T-cell (primary cell): ENCODE measurements at places on chromosomes 2 and 18. TPM values are rescaled to one million over a fixed set of nuclear protein-coding genes. Genes with fewer than 3 reads are reported as not detected.

DNA sequence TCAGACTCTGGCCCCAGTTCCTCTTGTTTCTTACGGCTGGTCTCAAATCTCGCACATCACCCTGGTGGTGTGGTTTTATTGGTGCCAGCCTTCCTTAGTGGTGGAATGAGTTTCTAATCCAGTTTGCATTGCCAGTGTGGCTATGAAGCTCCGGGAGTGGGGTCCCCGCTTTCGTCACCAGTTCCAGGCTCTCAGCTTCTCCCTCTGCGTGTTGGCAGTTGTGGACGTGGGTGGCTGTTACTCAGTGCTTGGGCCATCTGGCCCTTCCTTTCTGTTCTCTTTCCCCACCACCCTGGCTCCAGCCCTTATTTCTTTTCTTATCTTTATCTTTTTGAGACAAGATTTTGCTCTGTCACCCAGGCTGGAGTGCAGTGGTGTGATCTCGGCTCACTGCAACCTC lies 30.1 kb downstream of the EFR3B start:
- H3K4me1 ChIP-seq = no peaks in the 10 kb centered on the region
- H3K27me3 ChIP-seq = no peaks in the 10 kb centered on the region
- no peak overlapping the region for H3K4me3 ChIP-seq

- no peak overlapping the region for H3K4me3 ChIP-seq
- no peak overlapping the region for H3K27ac ChIP-seq
- no peaks in the 10 kb centered on the region for H3K27me3 ChIP-seq
- no peaks in the 10 kb centered on the region for H3K4me1 ChIP-seq
Measured at GRCh38 chr2:240109386-240109785, 26.7 kb downstream of the COPS9 start.

GRCh38 chr18:3451183-3451988 lies 1.4 kb downstream of the TGIF1 start:
- H3K36me3 ChIP-seq = peaks cover 4% of the 10 kb centered on the region
- peak overlapping the region; percentile 85 for H3K27ac ChIP-seq
- H3K4me3 ChIP-seq = peak overlapping the region; percentile 70
- peaks cover 18% of the 10 kb centered on the region for H3K4me1 ChIP-seq
- H3K27me3 ChIP-seq = no peaks in the 10 kb centered on the region
- DNase-seq = peak; percentile 78

GRCh38 chr18:4455113-4455811 lies at the start of gene DLGAP1:
Gene DLGAP1, minus strand, starts transcription at chr18:4455307.
- no peak within 1 kb of the TSS for H3K4me3 ChIP-seq
- H3K4me1 ChIP-seq = no peaks in the 10 kb centered on the region
- H3K36me3 ChIP-seq = no peaks in the 10 kb centered on the region
- H3K27ac ChIP-seq = no peak within 1 kb of the TSS

DNA sequence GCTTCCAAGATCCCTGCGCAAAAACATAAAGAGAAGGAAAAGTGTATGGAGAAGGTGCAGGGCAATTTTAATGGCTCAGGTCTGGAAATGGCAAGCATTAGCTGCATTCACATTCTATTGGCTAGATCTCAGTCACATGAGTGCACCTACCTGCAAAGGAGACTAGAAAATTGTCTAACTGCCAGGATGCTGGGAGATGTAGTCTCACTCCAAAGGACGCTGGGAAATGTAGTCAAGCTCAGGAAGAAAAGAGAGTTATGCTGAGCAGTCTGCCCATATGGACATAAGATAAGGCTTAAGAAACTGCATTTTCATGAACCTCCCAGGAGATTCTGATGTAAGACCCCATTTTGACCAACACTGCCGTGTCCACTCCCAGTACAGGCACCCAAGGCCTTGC lies 9.5 kb upstream of the KLHL29 start:
- peaks cover 6% of the 10 kb centered on the region for H3K27me3 ChIP-seq
- DNase-seq = no peak
- H3K27ac ChIP-seq = no peak overlapping the region
- H3K4me1 ChIP-seq = no peaks in the 10 kb centered on the region
- H3K4me3 ChIP-seq = no peak overlapping the region
- H3K36me3 ChIP-seq = no peaks in the 10 kb centered on the region

Gene CCT4
- 112 TPM for total RNA-seq

GRCh38 chr18:3499501-3499900 lies 49.5 kb downstream of the TGIF1 start:
- no peak for DNase-seq
- H3K4me1 ChIP-seq = no peaks in the 10 kb centered on the region

- H3K36me3 ChIP-seq = no peaks in the 10 kb centered on the region
- H3K4me1 ChIP-seq = no peaks in the 10 kb centered on the region
- no peak overlapping the region for H3K4me3 ChIP-seq
- DNase-seq = no peak
- no peaks in the 10 kb centered on the region for H3K27me3 ChIP-seq
- H3K27ac ChIP-seq = no peak overlapping the region
Measured at GRCh38 chr2:95220449-95220848, 13.1 kb downstream of the ZNF892 start.

DNA sequence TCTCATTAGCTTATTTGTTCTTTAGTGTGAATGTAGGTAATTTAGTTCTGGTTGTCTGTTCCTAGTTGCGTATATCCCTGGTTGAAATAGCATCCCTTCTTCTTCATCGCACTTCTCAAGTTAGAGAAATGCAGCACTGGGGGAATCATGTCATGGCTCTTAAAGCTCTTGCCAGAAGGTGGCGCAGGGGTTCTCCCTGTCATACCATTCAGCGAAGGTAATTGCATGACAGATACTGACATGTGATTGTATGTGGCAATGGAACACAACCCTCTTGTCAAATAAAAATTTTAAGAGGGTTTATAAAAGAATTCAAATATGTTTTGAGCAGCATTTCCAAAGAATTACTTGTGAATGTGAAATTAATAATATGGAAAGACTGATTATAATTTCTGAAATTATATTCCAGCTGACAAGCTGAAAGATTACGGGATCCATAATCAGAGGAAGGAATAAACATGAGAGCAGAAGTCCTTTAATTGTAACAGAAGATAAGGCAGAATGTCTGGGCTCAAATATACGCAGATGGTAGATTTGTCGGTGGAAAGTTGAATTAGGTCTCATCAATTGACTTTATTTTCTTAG lies 411.7 kb downstream of the DSEL start:
- no peaks in the 10 kb centered on the region for H3K4me1 ChIP-seq
- H3K36me3 ChIP-seq = no peaks in the 10 kb centered on the region
- no peak for DNase-seq
- no peak overlapping the region for H3K4me3 ChIP-seq

- no peak for DNase-seq
- H3K4me1 ChIP-seq = no peaks in the 10 kb centered on the region
- no peak overlapping the region for H3K4me3 ChIP-seq
- H3K27ac ChIP-seq = no peak overlapping the region
Measured at GRCh38 chr2:138007431-138007830, 43.2 kb downstream of the HNMT start.

GRCh38 chr2:191506515-191506914 lies 171.4 kb upstream of the NABP1 start:
- no peaks in the 10 kb centered on the region for H3K4me1 ChIP-seq
- H3K27me3 ChIP-seq = no peaks in the 10 kb centered on the region
- no peaks in the 10 kb centered on the region for H3K36me3 ChIP-seq
- DNase-seq = no peak

GRCh38 chr2:95320986-95321767 lies 24.0 kb downstream of the KCNIP3 start:
- DNase-seq = no peak
- H3K27me3 ChIP-seq = no peaks in the 10 kb centered on the region
- no peaks in the 10 kb centered on the region for H3K36me3 ChIP-seq
- H3K27ac ChIP-seq = no peak overlapping the region

DNA sequence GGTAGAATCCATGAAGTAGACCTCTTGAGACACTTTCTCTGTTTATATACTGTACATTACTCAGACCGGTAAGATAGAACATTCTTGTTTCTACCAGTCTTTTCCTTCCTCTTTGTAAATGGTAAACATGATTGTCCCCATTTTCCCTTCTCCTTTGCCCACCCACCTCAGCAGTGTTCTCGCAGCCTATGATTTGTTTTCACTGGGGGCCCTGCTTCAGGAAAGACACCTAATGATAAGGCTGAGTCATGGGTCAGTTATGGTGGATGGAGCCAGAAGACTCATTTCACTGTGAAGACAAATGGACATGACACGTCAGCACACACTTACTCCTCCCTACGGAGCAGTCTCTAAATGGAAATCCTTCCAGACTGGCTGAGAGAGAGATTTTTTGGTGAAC lies 23.7 kb downstream of the CENPO start:
- H3K36me3 ChIP-seq = peaks cover 42% of the 10 kb centered on the region
- no peak overlapping the region for H3K27ac ChIP-seq
- no peaks in the 10 kb centered on the region for H3K27me3 ChIP-seq
- no peak overlapping the region for H3K4me3 ChIP-seq
- no peak for DNase-seq

Gene TOGARAM2
- total RNA-seq = 1.7 TPM

DNA sequence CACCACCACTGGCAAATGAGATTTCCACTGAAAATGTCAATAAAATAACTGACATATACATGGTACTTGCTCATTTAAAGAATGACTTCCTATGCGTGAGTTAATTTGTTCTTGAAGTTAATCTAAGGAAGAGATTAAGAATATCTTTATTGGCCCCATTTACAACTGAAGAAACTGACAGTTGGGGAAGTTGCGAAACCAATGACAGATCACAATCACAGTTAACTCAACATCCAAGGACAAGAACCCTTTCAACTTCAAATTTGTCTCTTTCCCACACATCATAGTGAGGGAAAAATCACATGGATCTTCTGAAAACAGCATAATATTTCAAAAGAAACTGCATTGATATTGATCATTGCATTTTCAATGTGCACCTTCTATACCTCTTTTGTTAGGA lies 565.4 kb downstream of the IRS1 start:
- no peaks in the 10 kb centered on the region for H3K4me1 ChIP-seq
- no peaks in the 10 kb centered on the region for H3K36me3 ChIP-seq
- DNase-seq = no peak
- no peak overlapping the region for H3K4me3 ChIP-seq
- H3K27me3 ChIP-seq = no peaks in the 10 kb centered on the region

DNA sequence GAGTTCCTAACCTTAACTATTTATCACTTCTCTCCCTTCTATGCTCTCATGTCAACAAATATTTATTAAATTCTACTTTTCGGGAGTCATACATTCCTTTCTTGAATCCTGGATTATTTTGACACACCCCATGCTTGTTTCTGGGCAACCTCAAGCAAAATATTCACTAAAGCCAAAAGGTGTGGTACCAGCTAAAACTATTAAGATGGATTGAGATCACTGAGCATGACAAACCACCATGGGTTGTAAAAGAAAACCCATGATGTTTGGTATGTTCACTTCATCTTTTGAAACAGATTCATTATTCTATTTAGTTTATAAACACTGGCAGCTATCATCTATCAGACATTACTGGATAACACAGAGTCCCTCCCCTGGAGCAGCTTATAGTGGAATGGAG lies 32.5 kb downstream of the DPP4 start:
- no peaks in the 10 kb centered on the region for H3K4me1 ChIP-seq
- H3K27ac ChIP-seq = no peak overlapping the region
- H3K27me3 ChIP-seq = no peaks in the 10 kb centered on the region
- no peak overlapping the region for H3K4me3 ChIP-seq

DNA sequence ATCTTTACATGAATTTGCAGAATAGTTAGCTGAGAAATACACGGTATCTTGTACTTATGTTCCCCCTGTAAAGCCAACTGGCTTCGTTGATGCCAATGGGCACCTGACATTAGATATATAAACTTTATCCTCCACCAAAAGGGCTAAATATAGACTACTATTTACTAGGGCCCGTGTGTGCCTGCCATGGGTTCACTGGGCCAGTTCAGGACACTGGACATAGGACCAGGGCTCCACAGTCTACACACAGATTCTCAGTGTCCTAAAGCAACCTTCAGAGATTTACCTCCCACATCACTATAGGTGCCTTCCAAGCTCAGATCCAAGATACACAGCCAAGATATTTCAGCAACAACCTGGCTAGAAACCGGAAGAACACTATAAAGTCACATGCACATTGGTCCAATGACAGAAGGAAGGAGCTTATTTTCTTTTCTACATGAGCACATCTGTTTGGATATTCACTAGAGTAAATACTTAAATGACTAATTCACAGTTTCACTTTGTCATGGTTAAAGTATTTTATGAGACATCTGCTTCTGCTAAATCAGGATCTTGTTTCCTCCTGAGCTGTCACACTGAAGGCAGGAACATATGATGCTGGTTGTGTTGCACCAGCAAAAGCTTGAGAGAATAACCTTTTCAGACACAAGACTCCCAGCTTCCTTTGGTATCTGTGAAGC lies 95.1 kb downstream of the MYO5B start:
- no peak overlapping the region for H3K27ac ChIP-seq
- H3K4me3 ChIP-seq = no peak overlapping the region
- no peaks in the 10 kb centered on the region for H3K27me3 ChIP-seq

Gene DPYSL5
- not detected for total RNA-seq

DNA sequence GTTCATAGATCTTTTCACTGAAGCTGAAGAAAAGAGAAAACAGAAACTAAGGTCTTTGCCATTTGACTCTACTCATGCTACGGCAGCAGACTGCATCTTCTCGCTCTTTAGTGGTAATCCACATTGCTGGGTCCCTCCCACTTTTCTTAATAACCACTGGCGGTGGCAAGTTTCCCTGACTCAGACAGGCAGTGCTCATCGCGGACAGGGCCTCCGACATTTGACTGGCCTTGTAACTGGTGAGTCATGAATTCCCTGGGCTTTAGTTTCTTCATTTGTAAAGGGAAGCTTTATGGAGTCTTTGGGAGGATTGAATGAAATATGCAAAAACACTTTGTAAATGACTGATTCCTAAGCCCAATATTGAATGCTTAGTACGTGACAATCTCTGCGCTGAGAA lies 238.2 kb upstream of the RBBP8 start:
- peaks cover 10% of the 10 kb centered on the region for H3K27me3 ChIP-seq
- H3K4me1 ChIP-seq = no peaks in the 10 kb centered on the region
- H3K4me3 ChIP-seq = no peak overlapping the region
- H3K36me3 ChIP-seq = no peaks in the 10 kb centered on the region
- no peak overlapping the region for H3K27ac ChIP-seq

DNA sequence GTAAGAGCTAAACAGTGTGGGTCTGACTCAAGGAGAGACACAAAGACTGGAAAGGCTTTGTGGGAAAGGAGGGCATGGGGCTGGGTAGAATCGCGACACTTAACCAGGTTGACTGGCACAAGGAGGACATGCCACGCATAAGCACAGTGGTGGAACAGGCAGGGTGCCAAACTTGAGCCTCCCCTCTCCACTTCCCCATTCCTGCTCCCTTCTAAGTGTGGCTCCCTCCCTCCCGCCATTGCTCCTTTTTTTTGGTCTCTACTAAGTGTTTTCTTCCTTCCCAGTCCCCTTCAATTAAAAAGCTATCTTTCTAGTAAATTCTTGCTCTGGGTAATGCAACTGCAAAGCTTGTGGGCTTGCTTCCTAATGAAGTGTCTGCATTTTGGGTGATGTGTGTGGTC lies 40.3 kb upstream of the ZFP36L2 start:
- DNase-seq = no peak
- no peak overlapping the region for H3K4me3 ChIP-seq
- H3K4me1 ChIP-seq = no peaks in the 10 kb centered on the region
- no peak overlapping the region for H3K27ac ChIP-seq

- no peak overlapping the region for H3K27ac ChIP-seq
- no peak overlapping the region for H3K4me3 ChIP-seq
- DNase-seq = no peak
- H3K36me3 ChIP-seq = peaks cover 8% of the 10 kb centered on the region
- no peaks in the 10 kb centered on the region for H3K4me1 ChIP-seq
Measured at GRCh38 chr2:118103951-118104940, 16.0 kb downstream of the INSIG2 start.
